ENCODE measurements at places on chromosomes 7 and 10.

DNA sequence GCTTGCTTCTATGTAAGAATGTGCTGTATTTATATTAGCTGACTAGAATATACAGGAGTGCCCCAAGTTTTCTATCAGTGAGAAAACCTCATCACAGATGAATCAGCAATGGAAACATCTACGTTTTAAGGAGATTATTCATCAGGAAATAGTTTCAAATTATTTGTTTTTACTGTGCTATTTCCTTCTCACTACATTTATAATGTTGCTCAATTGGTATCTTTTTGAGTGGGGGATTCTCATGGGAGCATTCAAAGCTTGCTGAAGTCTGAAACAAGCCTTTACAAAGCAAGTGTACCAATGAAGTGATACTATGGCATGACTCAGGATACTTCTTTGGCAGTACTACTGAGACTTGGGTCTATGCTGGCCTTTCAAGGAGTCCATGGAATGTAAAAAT lies 191.1 kb upstream of the SLC26A5 start:
- DNase-seq = peak; percentile 86

GRCh38 chr10:16656895-16657294 lies 135.2 kb upstream of the C1QL3 start:
- no peak for DNase-seq

DNA sequence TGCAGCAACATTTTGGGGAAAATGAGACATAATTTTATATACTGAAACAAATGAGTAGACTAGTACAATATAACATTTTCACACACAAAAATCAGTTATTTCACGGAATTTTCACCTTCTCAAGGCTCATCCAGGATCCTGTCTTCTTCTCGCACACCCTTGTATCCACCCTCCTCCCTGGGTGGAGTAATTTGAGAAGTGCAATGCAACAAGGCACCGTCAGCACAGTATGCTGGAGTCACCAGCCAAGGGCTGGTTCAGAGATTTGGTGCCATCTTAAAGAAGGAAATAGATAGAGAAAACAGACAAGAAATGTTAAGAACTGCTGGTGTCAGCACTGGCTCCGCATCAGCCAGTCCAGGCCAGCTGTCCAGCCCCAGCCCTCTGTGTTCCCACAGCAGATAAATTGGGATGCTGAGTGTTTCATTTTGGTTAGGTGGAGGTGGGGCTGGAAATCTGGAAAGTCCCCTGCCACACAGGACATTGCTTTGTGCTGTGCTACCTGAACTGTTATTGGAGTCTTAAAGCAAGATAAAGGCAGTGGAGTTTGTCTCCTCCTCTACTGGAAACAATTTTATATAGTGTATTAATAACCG lies 176.1 kb downstream of the ABCA13 start:
- no peak for DNase-seq

DNA sequence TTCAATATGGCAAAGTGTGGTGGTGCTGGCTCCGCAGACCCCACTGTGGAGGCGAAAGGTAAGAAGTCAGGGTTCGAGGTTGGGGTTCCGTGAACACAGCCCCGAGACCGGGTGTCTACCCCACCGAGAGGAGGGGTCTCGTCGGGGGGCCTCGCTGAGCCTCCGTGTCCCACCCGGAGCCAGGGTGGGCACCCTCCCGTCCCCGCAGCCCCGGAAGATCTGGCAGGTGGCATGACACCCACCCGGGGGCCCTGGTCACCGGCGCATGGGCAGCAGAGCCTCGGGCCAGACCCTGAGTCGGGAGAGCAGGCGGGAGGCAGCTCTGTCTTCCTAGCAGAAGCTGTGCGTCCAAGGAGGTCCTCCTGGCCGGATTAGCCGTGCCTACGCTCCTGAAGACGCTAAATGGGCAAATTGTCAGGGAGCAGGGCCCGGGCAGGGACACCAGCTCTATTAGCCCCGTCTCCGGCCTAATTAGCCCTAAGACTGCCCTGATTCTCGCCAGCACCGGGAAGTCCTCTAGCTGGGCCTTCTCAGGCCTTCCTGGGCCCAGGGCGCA lies 56.4 kb downstream of the UNCX start:
- no peak for DNase-seq

- DNase-seq = peak; percentile 40
These were observed 649.6 kb downstream of the LRMDA start for GRCh38 chr10:76080991-76081390.

- peak; percentile 22 for DNase-seq
These were observed 330.0 kb upstream of the GLI3 start for GRCh38 chr7:42567051-42567450.

DNA sequence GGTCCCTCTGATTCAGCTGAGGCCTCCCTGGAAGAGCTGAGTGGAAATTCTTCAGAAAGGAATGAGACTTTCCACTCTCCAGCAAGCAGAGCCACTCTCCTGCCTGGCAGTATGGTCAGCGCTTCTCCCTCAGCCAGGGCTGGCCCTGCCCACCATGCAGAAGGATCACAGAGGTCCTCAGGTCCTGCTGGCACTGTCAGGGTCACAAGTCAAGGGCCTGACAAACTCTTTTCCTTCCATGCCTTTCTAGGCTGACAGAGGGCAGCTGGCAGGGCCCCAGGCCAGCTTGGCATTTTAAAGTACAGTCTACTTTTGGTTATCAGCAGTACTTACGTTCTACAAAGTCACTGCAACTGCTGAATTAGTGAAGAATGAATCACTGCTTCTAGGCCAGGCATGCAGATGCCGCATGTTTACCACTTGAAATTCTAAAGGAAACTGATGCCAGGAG lies 119.3 kb upstream of the FRMD4A start:
- DNase-seq = no peak

- peak; percentile 83 for DNase-seq
These were observed 259.8 kb downstream of the GLI3 start for GRCh38 chr7:41977151-41977651.

DNA sequence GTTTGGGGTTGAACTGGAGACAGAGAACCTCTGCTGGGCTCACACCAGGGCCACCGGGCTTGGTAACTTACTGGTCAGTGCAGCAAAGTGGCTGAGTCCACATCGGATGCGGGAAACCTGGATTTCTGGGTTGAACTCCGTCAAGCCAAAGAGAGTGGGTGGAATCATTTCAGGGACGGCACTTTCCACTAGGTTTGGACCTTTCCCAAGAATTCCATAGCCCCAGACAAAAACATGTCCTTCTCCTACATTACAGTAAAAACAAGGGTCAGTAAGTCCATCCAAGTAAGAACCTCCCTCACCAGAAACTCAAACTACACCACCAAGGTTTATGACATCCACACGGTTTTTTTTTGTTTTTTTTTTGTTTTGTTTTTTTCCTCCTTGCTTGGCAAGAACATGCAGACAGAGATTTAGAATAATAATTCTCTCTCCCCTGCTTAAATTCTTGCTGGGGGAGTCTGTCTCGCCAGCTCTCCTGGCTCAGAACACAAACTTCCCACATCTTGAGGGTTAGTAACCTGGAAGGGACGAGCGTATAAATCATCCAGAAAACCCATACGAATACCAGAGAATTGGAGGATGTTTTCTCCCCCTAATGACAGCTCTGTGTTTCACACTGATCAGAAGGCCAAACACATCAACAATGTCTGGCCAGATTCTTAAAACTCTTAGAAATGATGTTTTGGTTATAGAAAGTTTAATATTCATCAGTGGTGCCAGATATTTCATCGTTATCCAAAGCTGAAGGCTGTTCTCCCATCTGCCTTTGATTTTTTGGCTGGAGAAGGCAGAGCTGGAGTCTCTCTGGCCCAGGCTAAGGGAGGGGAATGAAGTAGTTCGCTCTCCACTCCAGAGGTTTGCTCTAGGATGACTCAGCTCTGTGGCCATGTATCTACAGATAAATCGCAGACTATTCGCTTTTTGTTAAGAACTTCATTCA lies 17.5 kb downstream of the RCC1L start:
- peak; percentile 92 for DNase-seq

DNA sequence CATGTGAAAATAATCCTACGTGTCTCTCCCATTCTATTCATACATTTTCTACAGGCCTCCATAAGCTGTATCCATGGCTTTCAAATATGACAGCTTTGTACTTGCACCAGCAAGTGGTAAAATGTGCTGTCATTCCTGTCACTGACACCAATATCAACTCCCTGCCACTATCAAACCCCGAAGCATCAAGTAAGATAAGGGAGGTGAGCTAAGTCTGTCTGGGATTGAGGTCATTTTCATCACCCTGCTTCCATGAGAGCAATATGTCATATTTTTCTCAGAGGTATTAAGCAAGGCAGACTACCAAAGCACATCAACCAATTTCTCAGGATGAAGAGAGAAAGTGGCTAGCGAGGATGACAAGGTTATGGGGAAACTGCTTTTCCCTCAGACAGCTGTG lies 11.1 kb downstream of the GPR22 start:
- DNase-seq = no peak

DNA sequence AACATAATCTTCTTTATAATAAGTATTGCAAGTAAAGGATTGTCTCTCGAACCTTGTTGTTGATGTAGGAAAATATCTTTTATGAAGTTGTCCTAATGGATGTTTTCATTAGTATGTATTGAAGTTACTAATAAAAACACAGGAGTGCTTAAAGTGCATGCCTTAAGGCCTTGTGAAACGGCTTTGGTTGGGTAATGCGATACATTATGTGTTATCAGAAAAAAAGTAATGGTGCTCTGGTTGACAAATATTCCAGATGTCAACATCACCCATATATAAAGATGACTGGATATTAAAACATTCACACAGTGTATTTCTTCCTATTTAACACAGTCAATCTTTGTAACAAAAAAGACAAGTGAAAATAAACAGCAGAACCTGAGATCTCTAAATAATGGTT lies 310.7 kb downstream of the PRKG1 start:
- DNase-seq = no peak

GRCh38 chr7:19290066-19290465 lies 144.8 kb upstream of the FERD3L start:
- DNase-seq = no peak

GRCh38 chr7:109101332-109101731 lies 531.7 kb downstream of the DNAJB9 start:
- DNase-seq = no peak

GRCh38 chr7:1706721-1707613 lies 36.9 kb downstream of the ELFN1 start:
- no peak for DNase-seq

- DNase-seq = no peak
These were observed 219.6 kb upstream of the SHH start for GRCh38 chr7:156031679-156032478.

DNA sequence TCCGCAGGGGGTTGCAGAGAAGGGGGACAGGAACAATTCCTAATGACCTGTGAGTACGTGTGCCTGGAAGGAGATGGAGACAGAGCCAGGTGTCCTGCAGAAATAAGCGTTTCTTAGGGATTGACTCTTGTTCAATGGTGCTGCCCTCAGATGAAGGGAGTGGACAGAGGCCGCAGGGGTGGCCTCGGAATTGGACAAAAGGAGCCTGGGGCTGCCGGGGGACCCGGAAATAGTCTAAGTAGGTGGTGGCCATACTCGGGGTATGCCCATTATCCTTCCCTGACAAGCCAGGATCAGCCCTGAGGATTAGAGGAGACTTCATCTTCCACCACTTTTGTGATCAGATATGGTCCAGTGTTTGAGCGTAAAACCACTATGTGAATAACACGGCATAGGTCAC lies 39.2 kb downstream of the ELFN1 start:
- no peak for DNase-seq

DNA sequence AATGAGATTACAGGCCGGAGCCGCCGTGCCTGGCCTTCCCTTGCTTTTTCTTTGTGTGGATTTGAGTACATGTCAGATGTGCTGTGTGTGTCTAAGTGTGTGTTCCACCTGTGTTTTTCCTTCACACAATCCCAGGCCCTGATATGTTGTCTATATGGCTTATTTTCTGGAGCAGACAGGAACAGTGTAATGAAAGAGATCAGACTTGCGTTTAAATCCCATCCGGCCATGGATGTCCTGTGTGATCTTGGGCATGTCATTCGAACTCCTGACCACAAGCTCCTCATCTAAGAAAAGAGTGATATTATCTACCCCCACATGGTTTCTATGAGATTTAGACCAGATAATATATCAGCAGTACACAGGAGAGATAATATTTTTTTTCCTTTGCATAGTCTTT lies 37.2 kb downstream of the APBB1IP start:
- no peak for DNase-seq

DNA sequence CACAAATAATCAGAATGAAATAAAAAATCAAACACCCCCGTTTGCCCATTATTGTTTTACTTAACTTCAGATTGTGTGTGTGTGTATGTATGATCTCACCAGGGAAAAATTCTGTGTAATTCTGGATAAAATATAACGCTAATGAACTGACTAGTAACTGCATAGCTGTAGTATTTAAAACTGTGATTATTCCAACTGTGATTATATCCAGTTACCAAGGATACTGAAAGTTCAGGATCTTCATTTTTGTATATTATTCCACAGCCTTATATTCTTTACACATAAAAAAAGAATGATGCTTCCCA lies 2.9 kb downstream of the TWIST1 start:
- DNase-seq = peak; percentile 38

GRCh38 chr10:10110844-10111490 lies 906.7 kb upstream of the CELF2 start:
- no peak for DNase-seq

DNA sequence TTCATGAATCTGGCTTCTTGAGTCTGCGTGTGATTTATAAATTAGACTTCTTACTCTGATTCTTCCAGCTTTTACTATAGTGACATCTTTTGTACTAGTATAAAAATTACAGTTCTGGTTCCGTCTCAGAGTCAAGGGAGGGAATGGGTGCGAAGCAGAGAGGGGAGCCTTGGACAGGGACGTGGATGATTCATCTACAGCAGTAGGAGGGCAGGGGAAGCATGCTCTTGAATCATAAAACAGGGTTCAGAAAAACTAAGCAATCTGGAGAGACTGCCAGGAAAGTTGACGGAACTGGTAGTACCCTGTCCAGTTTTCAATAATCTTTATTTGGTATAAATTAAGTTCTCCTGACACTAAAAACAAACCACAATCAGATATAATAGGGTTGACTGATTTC lies 58.1 kb downstream of the ITGA8 start:
- no peak for DNase-seq

DNA sequence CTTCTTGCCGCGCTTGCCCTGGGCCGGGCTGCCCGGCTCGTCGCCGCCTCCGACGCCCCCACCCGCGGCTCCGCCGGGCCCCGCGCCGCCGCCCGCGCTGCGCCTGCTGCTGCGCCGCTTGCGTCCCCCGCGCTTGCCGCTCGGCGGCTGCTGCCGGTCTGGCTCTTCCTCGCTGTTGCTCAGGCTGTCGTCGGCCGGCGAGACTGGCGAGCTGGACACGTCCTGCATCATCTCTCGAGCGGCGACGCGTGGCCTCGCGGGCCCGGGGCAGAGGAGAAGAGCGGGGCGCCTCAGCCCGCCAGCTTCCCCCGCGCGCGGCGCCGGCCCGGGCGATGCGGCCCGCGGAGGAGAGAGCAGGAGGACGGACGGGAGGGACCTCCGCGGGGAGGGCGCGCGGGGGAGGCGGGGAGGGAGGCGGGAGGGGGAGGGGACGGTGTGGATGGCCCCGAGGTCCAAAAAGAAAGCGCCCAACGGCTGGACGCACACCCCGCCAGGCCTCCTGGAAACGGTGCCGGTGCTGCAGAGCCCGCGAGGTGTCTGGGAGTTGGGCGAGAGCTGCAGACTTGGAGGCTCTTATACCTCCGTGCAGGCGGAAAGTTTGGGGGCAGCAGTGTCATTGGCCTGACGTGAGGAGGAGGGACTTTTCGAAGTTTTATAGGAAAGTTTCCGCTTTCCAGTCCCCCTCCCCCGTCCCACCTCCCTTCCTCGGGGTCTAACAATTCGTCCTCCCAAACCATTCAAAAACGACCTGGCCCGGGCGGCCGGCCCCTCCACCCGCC lies at the start of gene TWIST1:
TSS of gene TWIST1 (minus strand) at position 546 of the 779 bp plus-strand sequence. CDS start at position 231, 315 bp downstream.
- peak; percentile 75 for DNase-seq
